ENCODE measurements at places on chromosomes 1 and 21.

DNA sequence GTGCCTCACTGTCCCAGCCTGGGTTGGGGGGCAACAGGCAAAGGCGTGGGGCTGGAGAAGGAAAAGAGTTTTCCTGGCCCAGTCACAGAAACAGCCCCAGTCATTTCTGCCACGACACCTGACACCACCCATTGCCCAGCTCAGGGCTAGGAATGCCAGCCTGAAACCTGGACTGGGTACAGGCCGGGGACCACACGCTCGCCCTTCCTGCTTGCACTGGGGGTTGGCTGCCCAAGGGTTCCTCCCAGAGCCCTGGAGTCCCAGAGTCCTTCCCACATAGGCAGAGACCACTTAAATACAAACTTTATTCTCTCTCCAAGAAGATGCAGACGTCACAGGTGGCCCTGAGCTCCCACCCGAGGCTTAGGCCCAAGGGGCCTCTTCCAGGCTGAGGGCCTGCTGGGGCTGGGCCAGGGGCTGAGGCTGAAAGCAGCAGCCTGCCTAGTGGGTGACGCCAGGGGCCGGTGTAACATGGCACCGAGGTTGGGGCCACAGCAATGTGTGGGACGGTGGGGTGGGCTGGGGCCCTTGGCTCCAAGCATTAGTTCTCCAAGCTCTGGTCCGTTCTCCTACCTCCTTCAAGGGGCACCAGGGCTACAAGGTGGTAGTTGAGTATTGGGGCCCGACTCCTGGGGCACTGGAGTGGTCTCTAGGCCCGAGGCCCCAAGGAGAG is 1.6 kb downstream of the TMEM52 start:
- no peak for DNase-seq

GRCh38 chr1:180566026-180566425 is 7.3 kb downstream of the OVAAL start:
- no peak for DNase-seq

DNA sequence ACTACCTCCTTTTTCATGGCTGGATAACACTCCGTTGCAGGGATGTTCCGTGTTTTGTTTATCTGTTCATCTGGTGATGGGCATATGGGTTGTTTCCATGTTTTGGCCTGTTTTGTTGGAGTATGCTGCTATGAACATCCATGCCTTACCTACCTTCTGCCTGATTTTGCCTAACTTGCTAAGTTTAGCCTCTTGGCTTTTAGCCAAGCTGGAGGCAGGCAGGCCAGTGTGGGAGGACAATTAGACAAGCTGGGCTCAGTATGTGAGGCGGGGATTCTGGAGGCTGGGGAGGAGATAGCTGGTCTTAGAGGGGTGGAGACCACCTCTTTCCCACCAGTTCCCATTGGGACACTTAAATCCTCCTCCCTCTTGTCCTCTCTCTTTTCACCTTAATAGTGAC is 98.4 kb upstream of the WNT4 start:
- no peak for DNase-seq

- DNase-seq: no peak
Measured at GRCh38 chr1:158329733-158330132, 1.6 kb downstream of the CD1B start.

DNA sequence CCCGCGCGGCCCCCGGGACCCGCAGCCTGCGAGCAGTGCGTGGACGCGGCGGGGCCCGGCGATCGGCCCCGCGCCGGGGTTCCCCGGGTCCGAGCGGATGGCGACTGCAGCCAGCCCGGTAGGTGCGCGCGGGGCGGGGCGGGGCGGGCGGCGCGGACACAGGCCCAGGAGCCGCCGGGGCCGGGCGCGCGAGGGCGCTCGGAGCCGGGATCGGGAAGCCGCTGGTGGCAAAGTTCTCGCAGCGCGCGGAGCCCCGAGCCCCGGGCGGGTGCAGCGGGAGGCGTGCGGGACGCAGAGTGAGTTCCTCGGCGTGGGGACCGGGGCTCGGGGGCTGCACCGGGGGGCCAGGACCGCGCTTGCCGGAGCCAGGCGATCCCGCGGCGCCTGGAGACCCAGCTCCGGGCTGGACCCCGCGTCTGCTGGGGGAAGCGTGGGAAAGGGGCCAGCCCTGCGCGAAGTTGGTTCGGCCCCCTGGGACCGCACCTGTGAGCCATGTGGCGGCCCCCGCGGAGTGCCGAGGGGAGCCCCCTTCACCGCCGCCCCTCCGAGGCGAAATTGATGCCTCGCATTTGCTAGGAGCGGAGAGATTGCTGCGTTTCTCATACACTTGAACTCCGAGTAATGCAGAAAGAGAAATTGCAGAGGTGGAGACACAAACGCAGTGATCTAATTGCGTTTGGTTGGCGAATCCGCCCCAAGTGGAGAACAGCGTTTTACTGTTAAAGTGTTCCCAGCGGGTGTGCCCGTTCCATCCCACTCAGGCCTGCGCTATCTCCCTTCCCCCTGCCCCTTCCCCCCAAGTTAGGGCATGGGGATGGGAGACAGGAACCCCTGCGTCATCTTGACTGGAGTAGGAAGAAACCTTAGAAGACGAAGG is 228.9 kb upstream of the TMEM51 start:
- DNase-seq: no peak

GRCh38 chr1:117599286-117600221 is 6.3 kb upstream of the TENT5C start:
- DNase-seq: no peak

DNA sequence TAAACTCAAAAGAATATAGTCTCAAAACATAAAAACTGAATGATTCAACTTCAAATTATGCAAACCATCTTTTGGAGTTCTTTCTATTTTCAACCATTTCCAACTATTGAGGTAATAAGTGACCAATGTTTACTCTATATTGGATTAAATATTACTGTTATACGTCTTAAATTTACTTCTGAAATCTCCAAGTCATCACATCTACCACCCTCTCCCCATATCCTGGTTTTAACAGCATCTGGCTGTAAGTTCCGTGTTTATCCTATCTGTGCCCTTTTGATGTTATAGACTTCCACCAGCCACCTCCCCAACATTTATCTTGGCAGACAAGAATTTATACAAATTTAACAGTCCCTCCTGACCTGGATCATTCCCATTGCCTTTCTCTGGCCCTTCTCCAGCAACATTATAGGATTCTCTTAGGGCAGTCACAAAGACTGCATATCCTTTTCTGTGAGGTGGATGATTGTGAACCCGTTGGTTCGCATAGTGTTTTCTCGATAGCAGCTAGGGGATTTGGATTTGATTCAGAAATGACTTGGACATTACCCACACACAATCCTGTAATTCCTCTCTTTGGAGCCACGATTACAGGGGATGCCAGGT is 313.4 kb upstream of the FMN2 start:
- DNase-seq: no peak

- no peak for DNase-seq
Measured at GRCh38 chr1:227299241-227299627, 19.1 kb downstream of the CDC42BPA start.

DNA sequence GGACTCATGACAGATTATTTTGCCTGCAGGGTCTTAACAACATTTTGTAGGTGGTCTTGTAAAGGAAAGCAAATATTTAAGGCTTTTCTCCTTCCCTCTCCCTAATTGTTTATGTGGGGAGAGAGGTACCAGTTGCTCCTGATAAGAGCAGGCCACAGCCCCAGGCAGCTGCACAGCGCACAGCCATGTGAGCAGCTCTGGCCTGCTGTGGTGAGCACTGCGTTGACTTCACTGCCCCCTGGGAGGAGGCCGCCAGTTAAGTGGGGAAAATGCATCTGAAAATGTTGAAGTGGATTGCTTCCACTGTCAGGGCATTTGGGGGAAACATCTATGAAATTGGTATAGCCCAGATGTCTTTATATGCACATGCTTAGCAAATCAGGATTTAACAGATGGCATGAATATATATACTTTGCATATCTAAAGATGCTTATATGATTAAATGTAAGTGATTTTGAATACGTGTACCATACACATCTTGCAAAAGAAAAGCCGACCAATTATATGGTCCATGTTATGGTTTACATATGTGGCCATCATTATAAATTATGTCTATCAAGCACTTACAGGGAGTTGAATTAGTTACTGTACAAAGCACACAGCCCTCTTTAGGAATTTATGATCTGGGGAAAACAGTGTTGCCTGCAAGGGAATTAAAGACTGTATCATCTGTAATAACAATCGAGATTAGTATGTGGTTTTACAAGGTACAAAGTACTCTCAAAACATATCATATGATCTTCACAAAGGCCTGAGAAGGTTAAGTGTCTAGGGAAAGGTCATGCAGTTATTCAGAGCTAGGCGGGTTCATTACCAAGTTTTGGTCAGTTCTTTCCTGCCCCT is 132.1 kb downstream of the RHOU start:
- no peak for DNase-seq

- no peak for DNase-seq
Measured at GRCh38 chr1:88731475-88732269, 47.6 kb downstream of the PKN2 start.
